Renal cortex interstitium (tissue), 15 donors: ENCODE measurements at places on chromosomes 7 and 10. TPM values are rescaled to one million over a fixed set of nuclear protein-coding genes. Genes with fewer than 3 reads are reported as not detected.

The ATP6V0A4 gene
- polyA plus RNA-seq = 49.7 TPM

The PTPN20 gene
- polyA plus RNA-seq = 6.1 TPM

The DDC gene
- polyA plus RNA-seq = 64.7 TPM

The LFNG gene
- 37.5 TPM for polyA plus RNA-seq

The LIPK gene
- polyA plus RNA-seq = not detected

The OR9A2 gene
- not detected for polyA plus RNA-seq

The OR2A12 gene
- 0.04 TPM for polyA plus RNA-seq

The FFAR4 gene
- polyA plus RNA-seq = not detected

The PDE1C gene
- polyA plus RNA-seq = 2.6 TPM

The MMD2 gene
- polyA plus RNA-seq = 0.07 TPM

The HOXA4 gene
- 23.8 TPM for polyA plus RNA-seq

The PILRA gene
- polyA plus RNA-seq = 8.0 TPM

The COL26A1 gene
- 34.7 TPM for polyA plus RNA-seq

The CELF2 gene
- 11.9 TPM for polyA plus RNA-seq

The PPP1R3C gene
- polyA plus RNA-seq = 40.5 TPM

The KNDC1 gene
- 9.1 TPM for polyA plus RNA-seq

The SPDYE16 gene
- 2.0 TPM for polyA plus RNA-seq

The FAM237B gene
- 0.68 TPM for polyA plus RNA-seq

The GPER1 gene
- polyA plus RNA-seq = 6.1 TPM

The PLCE1 gene
- polyA plus RNA-seq = 34.6 TPM

The SNCG gene
- 11.6 TPM for polyA plus RNA-seq

The MINDY4 gene
- 11.3 TPM for polyA plus RNA-seq

The LLCFC1 gene
- polyA plus RNA-seq = 1.4 TPM

The ACSL5 gene
- 4.3 TPM for polyA plus RNA-seq

The DENND2A gene
- 35.4 TPM for polyA plus RNA-seq

The VPS50 gene
- 31.1 TPM for polyA plus RNA-seq

The CRPPA gene
- polyA plus RNA-seq = 4.1 TPM

The COX15 gene
- polyA plus RNA-seq = 46.3 TPM
